Skin of body (tissue), 3 donors: ENCODE measurements at places on chromosomes 4 and X. TPM values are rescaled to one million over a fixed set of nuclear protein-coding genes. Genes with fewer than 3 reads are reported as not detected.

GRCh38 chr4:1974840-1975239 is 33.9 kb downstream of the NELFA start:
- DNase-seq, result no peak

- no peak for DNase-seq
Observed at GRCh38 chrX:20971250-20971649, 403.0 kb upstream of the CNKSR2 start.

DNA sequence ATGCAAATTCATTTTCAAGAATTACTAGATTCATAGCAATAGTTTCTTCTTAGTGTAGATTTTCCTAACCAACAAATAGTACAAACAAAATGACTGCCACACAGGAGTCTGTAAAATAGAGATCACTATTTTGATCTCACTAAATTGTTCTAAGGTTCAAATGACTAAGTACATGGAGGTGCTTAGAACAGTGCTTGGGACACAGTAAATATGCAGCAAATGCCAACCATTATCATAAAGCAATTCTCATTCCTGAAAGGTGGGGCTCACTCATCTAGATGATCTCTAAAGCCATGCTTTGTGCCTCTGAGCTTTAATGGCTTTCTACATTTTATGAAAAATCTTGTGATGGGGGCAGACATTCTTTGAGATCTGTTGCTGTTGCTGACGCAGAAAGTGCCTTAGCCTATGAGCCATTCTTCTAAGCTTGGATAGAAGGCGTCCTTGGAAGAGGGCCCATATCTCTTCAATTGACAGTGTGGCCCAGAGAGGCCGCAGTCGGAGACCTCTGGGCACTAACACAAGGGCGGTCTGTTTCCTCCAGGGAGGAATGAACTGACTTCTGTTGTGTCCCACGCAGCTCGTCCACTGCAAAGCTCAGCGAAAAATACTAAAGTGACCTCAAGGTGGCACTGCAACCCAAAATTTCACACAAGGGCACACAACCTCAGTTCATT is 23.5 kb downstream of the TLR10 start:
- peak; percentile 55 for DNase-seq

GRCh38 chr4:78569306-78569821 is 17.8 kb downstream of the ANXA3 start:
- DNase-seq, result peak; percentile 84

GABRB1 gene
- total RNA-seq, result 0.69 TPM

REELD1 gene
- 0.20 TPM for total RNA-seq

HAND2 gene
- 1.1 TPM for total RNA-seq

XAGE2 gene
- total RNA-seq, result 0.69 TPM

USP26 gene
- not detected for total RNA-seq

PAGE5 gene
- total RNA-seq, result not detected

DAPP1 gene
- total RNA-seq, result 27.6 TPM

GSX2 gene
- not detected for total RNA-seq

ANOS1 gene
- total RNA-seq, result 15.9 TPM
